ENCODE measurements at places on chromosomes 7 and 10.

DNA sequence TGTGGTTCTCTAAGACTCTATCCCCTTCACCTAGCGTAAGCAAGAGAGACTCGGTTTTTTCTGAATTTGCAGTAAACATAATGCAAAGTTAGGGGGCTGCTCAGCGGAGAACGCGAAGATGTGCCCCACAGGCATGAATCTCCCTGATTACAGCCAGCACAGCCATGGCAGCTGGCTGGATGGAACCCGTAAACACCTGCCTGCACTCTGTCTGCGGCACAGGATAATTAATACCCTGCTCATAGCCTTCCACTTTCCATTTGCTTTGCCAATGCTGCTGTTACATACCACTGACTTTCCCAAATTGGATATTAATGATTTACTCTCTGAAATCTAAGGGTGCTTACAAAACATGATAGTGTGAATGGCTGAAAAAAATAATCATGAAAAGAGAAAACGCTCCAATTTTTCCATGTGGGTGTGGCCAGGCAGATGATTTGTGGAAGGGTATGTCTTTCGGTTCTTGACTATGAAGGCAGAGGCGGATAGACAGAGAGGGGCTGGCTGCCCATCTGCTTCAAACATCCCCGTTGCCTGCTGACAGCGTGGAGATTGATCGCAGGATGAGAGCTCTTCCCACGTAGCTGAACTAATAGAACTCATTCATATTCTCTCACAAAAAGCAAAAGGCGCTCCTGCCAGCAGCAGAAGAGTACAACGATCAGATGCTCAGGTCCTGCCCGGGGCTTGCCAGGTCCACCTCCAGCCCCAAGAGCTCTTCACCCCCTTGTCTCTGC is 193.2 kb upstream of the GHITM start:
- no peak for DNase-seq

DNA sequence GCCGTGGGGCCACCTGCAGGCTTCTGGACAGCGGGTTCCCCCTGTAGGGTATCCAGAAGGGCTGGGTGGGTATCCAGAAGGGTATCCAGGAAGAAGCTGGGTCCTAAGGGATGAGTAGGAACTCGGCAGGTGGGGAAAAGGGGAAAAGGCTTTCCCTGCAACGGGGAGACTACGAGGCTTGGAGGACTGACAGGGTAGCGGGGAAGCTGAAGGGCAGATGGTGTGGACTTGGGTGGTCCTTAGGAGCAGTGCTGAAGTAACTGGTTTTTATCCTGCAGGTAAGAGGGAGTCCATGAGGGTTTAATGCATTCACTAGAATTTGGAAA is 525 bp downstream of the UBE2D4 start:
- no peak for DNase-seq

GRCh38 chr10:812787-813186 is 118.7 kb downstream of the LARP4B start:
- DNase-seq, result no peak

DNA sequence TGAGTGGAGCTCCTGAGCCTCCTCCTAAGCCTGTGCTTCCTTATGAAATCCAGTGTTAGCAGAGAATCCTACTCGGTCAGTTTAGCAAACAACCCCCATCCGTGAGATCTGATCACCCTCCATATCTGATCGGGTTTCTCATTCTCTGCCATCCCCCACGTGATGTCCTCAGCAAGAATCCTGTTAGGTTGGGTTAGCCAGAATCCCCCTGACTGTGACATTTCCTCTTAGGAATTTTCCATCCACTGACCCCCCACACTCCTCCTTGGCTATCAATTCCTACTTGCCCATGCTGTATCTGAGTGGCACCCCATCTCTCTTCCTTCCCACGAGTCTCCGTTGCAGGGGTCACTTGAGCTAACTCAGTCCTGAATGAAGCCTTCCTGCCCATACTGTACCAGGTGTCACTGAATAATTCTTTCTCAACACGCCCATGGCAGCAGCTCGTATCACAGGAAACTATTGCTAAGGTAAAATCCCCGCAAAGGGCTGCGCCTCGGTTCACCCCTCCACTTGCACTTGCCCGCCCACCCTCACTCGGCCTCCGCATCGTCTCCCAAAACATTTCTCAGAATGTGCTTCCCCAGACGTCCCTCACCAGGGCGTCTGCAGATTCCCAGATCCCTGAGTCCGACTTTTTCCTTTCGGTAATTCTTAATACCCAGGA is 44.1 kb downstream of the MYOF start:
- DNase-seq, result no peak

GRCh38 chr10:54368984-54369383 is 432.0 kb downstream of the PCDH15 start:
- DNase-seq, result no peak

- no peak for DNase-seq
These were observed 12.7 kb downstream of the LMTK2 start for GRCh38 chr7:98119256-98119918.

DNA sequence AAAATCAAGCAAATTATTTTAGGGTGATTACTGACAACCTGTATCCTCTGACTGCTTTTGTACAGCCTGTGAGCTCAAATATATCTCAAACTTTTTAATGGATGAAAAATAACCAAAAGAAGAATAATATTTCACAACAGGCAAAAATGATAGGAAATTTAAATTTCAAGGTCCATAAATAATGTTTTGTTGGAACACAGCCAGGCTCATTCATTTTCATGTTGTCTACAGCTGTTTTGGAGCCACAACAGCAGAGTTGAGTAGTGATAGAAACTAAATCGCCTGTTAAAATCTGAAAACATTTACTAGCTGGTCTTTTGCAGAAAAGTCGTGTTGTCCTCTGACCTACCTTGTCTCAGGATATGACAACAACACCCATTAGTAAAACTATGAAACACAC is 75.9 kb downstream of the GLI3 start:
- DNase-seq, result no peak

DNA sequence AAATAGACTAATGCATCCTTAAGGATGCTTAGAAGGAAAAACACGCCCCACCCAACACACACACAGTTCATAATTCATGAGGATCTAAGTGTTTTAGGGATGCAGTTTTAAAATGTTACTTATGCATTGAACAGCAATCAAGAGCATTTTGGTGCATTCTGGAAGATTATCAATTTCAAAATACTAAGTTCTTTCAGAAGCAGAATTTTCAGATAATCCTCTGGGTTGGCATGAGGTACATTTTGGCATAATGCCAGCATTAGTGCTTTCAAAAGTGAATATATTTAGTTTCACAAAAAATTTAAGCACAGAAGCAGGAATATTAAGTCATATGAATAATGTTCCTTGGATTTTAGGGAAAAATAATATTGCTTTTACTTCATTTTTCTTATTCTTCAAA is 937.1 kb downstream of the REEP3 start:
- no peak for DNase-seq

- DNase-seq, result no peak
These were observed 542.5 kb downstream of the GATA3 start for GRCh38 chr10:8596929-8597472.

GRCh38 chr7:98288064-98288823 is 6.8 kb downstream of the BRI3 start:
- DNase-seq, result no peak

DNA sequence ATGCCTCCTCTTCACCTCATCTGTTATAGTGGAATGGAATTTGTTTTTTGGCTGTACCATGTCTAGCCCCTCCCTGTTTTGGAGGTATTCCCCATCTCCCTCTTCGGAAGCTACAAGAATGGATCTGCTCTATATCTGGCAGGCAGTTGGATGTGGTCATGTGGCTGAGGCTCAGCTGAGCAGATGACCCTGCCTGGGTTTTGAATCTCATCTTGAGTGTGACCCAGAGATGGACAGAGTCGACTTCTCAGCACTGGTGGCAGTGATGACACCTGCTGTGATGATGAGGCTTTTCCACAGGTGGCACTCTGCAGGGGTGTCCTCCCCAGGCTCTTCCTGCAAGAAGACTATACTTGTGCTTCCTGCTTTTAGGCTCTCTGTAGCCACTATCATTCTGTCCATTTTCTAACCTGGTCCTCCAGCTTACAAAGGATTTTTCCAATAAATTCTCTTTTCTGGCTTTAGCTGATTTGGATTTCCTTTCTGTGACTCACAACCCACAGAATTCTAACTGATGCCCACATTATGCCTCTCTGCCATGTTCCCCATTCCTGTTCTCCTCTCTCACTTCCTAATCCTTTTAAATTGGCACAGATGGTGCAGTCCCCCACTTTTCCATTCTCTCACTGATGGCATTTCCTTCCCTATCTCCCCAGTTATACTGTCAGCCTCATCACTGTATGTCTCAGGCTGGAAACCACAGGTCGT is 7.5 kb upstream of the ARHGAP22 start:
- DNase-seq, result no peak

DNA sequence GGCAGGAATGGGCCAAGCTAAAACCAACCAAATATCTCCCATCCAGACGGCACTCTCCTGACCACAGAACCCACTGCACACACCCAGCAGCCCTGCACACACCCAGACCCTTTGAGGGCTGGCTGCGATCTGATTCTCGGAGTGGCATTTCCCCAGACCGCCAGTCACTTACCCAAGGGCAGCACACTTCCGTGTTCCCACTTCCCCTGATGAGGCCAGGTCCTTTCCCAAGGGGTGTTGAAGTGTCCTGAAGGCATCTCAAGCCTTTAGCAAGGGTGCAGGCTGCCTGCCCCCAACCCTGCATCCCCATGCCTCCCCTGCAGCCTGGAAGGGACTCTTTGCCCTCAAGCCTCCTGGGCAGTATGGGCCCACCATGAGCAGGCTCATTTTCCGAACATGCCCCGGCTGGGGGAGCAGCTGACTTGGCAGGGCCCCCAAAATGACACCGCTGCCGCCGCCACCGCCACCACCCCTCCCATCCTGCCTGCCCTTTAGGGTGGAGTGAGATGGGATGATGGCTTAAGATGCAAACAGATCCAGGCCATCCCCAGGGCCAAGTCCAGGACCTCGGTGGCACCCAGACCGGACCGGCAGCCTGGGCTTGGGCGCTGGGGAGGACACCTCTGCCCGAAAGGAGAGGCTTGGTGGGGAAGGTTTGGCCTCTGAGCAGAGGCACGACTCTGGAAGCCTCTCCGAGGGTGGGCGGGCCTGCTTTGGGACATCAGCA is 159.8 kb downstream of the NRF1 start:
- no peak for DNase-seq

GRCh38 chr10:60703266-60704041 is 74.8 kb upstream of the CDK1 start:
- DNase-seq, result no peak

GRCh38 chr10:46232084-46232483 is 54.7 kb upstream of the ANTXRL start:
- no peak for DNase-seq

DNA sequence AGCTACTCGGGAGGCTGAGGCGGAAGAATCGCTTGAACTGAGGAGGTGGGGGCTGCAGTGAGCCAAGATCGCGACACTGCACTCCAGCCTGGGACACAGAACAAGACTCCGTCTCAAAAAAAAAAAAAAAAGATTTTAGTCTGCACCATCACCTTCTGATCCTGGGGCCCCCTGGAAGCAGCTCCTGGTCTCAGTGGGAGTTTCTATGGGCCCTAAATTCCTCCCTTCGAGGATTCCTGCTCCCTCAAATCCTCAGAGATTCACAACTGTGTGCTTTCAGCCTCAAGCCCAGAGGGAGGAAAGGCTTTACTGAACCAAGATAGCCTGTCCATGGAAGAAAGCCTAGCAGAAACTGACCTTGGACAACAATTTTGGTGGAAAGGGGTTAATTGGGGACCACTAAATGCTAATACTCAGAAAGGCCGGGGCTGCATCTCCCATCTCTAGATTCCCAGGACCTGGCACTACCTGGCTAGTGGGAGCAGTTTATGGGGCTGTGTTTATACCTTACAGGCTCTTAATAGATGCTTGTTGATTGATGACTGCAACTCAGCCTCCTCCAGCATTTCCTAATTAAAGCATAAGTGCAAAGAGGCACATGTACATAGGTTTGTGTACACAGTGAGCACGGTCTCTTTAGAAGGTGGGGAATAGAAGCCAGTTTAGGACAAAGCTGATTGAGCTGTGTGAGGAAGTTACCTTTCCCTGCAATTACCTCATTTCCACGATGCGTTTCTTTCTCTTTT is 9.2 kb upstream of the FGFR2 start:
- no peak for DNase-seq

DNA sequence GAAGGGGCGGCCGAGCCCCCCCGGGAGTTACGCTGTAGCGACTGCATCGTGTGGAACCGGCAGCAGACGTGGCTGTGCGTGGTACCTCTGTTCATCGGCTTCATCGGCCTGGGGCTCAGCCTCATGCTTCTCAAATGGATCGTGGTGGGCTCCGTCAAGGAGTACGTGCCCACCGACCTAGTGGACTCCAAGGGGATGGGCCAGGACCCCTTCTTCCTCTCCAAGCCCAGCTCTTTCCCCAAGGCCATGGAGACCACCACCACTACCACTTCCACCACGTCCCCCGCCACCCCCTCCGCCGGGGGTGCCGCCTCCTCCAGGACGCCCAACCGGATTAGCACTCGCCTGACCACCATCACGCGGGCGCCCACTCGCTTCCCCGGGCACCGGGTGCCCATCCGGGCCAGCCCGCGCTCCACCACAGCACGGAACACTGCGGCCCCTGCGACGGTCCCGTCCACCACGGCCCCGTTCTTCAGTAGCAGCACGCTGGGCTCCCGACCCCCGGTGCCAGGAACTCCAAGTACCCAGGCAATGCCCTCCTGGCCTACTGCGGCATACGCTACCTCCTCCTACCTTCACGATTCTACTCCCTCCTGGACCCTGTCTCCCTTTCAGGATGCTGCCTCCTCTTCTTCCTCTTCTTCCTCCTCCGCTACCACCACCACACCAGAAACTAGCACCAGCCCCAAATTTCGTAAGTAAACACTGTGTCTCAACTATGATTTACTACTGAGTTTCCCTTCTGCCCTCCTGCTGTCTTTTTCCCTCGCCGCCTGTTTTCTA is 666 bp downstream of the NRG3 start:
- DNase-seq, result no peak

DNA sequence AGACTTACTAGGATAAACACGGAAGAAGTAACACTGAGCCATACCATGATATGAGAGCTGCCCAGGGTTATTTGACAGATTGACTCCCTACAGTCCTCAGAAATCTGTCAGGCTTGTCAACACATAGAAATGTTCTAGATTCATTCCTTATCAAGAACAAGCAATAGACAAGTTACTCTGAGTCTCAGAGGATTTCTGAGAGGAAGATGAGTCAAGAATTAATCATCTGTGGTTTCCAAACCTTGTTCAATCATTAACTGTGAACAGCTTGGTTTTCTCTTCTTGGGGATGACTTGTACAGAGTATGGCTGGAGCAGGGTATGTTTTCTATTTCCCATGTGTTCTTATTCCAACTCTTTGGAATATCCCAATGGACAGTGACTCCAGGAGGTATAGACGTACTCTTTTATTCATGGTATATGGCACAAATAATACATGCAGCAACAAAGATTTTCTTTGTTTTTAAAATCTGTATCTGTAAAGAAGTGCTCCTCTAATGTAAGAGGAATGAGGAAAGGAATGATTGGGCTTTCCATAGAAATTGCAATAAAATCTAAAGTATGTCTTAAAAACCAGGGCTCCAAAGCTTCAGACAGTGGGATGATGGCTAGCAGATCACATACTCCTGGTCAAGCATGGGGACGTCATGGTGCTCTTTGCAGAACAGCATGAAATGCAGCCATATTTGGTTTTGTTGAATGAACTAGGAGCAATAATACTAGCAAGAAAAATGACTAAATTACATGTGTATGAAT is 11.9 kb upstream of the SFR1 start:
- DNase-seq, result no peak

GRCh38 chr7:41326616-41327015 is 376.3 kb downstream of the INHBA start:
- no peak for DNase-seq

- DNase-seq, result no peak
These were observed 31.3 kb downstream of the FAM53B start for GRCh38 chr10:124712704-124713407.
